ENCODE measurements at places on chromosomes 1 and 21. TPM values are rescaled to one million over a fixed set of nuclear protein-coding genes. Genes with fewer than 3 reads are reported as not detected.

The C1orf115 gene
- total RNA-seq = 5.9 TPM

The HSPA6 gene
- 4.3 TPM for total RNA-seq

The S100A14 gene
- total RNA-seq = 536 TPM

The PCSK9 gene
- total RNA-seq = 6.0 TPM

The CHODL gene
- total RNA-seq = not detected

The G0S2 gene
- 723 TPM for total RNA-seq

The FRRS1 gene
- 16.3 TPM for total RNA-seq

The MYOG gene
- not detected for total RNA-seq

The CD84 gene
- total RNA-seq = not detected

The CDC20 gene
- total RNA-seq = 349 TPM

The KRTAP19-3 gene
- total RNA-seq = not detected

The TMCO4 gene
- 16.0 TPM for total RNA-seq

The RGS13 gene
- 0.22 TPM for total RNA-seq

The SYT14 gene
- 5.2 TPM for total RNA-seq

The TAS1R1 gene
- total RNA-seq = not detected

The PTPN22 gene
- 0.04 TPM for total RNA-seq

The EXO1 gene
- 53.6 TPM for total RNA-seq

The FAM43B gene
- 0.11 TPM for total RNA-seq

The KCNH1 gene
- not detected for total RNA-seq

The RIPK4 gene
- 333 TPM for total RNA-seq

The SHISA4 gene
- 14.3 TPM for total RNA-seq

The FCRL6 gene
- not detected for total RNA-seq

The ATXN7L2 gene
- total RNA-seq = 9.2 TPM

The IL20 gene
- not detected for total RNA-seq

The MEGF6 gene
- 32.5 TPM for total RNA-seq

The TMEM240 gene
- 0.87 TPM for total RNA-seq

The LAMB3 gene
- 650 TPM for total RNA-seq

The PSRC1 gene
- total RNA-seq = 33.8 TPM

The NBPF4 gene
- total RNA-seq = 0.07 TPM

The LPAR3 gene
- 13.0 TPM for total RNA-seq

The KTI12 gene
- total RNA-seq = 9.7 TPM
